Calu3 (cell line): ENCODE measurements at places on chromosomes 1 and 21.

GRCh38 chr21:44368711-44369446 lies 15.5 kb downstream of the TRPM2 start:
- DNase-seq: no peak

DNA sequence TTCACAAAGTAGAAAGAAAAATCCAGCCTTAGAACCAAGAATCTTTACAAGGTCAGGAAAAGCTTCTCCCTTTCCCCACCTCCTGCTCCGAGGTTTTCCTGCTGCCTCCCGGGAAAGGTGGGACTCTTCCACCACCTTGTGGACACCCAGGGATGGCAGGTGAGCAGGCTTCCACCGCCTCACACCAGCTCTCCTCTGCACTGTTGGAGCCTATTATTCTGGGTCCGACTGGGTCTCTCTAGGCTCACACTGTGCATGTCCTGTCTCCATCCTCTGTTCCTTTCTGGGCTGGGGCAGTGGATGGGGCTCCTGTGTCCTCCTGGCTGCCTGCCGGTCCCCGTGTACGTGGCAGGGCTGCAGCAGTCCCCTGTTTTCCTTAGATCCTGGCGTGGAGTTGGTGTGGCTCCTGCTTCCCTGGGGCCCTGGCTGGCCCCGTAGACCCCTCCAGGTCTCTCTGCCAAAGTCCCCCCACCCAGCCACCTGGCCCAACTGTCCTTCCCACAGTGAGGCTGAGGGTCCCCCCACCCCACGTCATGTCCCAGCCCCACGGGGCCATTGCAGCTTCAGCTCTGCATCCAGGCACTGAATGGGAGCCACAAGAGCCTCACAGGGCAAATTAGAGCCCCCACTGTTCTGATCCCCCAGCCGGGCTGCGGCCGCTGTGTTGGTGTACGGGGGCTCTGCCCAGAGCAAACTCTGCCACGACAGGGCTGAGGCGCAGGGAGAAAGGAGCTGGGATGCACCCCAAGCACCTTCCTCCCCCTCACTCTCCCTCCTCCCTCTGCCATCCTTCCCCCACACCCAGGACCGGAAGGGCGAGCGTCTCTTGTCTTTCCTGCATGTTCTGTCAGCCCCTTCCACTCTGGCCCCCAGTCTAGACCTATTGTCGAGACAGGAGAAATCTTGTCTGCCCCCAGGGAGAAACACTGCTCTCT lies 3.3 kb upstream of the SLC45A1 start:
- DNase-seq: peak; percentile 82

GRCh38 chr21:29887313-29888009 lies 52.3 kb downstream of the GRIK1 start:
- DNase-seq: no peak

DNA sequence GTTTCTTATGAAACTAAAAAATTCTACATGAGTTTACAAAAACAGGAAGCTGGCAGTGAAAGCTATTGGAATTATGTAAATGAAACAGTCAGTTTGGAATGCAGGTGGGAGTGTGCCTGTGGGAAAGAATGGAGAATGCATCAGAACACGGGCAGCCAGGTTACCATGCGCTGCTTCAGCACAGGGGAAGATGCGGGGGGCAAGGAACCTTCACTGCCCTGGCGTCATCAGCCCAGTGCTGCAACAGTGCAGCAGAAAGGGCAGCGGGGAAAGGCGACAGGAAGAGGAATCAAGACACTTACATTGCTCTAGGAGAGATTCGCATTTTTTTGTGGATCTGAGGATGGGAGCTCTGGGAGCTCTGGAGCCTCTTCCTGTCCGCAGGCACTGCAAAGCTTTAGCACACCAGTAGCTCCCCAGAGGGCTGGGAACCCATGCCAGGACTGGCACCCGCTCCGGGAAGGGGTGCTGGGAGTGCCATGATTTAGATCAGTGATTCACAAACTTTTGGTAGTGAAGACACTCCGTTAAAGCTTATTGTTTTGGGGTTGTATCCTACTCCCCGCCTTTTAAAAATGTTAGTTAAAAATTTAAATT lies 64.1 kb upstream of the WDR26 start:
- peak; percentile 59 for DNase-seq

DNA sequence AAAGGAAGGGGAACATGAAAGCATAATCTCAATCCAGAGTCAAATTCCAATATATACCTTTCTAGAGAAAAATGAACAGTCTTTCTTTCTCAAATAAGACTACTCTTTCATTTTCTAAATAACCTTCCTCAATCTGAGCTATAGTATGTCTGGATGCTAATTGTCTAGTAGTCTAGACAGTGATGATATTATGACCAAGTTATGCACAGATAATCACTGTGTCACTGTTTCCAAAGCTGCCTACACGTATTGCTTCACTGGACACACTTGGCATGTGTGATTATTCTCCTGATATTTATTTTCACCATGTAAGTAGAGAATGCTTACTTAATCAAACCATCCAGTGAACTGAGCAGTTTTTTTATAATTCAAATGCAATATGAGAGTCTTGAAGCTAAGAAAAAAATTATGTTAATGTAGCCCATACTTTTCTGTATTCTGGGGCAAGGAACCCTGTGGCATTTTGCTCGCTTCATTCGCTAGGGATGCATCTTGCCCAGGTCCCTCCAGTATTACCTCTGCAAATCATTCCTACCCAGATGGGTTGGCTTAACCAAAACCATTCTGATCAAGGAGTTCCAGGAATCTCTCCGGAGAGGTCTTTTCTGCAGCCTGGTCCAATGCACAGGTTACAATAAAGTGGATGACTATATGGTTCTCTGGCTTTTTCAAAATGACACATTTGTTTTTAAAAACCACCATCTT lies 303.1 kb upstream of the RUNX1 start:
- DNase-seq: no peak
